ENCODE measurements at places on chromosomes 11 and 22. TPM values are rescaled to one million over a fixed set of nuclear protein-coding genes. Genes with fewer than 3 reads are reported as not detected.

DNA sequence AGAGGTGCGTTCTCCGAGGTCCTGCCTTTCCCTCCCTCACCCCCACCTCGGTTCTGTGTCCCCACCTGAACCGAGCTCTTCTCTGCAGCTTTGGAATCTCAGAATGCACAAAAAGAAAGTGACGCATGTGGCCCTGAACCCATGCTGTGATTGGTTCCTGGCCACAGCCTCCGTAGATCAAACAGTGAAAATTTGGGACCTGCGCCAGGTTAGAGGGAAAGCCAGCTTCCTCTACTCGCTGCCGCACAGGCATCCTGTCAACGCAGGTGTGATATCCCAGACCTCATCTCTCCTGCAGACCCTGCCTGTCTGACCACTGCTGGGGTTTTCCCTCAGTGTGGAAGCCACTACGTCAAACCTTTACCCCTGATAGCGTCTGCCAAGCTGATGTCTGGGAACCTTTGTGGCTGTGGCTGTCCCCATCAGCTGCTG is 13.9 kb downstream of the ACP2 start:
- no peak overlapping the region for H3K27ac ChIP-seq
- DNase-seq = no peak
- peaks cover 22% of the 10 kb centered on the region for H3K36me3 ChIP-seq
- peak overlapping the region; percentile 31 for H3K4me3 ChIP-seq
- H3K27me3 ChIP-seq = no peaks in the 10 kb centered on the region
- H3K4me1 ChIP-seq = peaks cover 11% of the 10 kb centered on the region

DNA sequence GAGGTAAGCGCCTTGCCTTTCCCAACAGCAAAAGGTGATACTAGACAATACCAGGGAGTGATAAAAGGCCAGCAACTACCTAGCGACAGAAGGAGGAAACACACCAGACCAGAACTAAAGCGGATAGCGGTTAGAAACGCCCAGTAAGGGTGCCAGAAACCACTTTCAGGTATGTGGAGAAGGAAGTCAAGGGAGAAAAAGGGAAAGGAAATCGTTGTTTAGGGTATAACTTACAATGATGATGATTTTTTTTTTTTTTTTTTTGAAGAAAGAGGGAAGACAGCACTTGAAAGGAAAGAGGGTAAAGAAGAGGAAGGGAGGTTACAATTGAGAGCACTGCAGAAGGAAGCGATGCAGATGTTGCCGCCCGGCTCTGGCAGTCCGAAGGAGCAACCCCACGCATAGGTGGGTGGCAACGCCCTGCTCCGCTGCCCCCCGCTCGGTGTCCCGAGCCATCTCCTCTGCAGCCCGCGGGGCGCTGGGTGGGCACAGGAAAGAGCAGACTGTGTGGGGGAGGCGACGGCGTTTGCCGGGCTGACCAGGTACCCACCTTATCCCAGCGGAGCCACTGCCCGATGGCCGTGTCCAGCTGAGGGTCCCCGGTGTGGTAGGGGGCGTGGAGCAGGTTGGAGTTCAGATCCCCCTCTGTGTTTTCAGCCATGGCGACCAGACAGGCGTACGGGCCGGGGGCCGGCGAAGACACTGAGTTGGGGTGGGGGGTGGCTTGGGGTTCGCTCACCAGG is 561 bp downstream of the PGM2L1 start:
- DNase-seq = no peak
- H3K36me3 ChIP-seq = peaks cover 4% of the 10 kb centered on the region
- H3K27me3 ChIP-seq = no peaks in the 10 kb centered on the region
- no peaks in the 10 kb centered on the region for H3K4me1 ChIP-seq
- peak overlapping the region; percentile 98 for H3K27ac ChIP-seq

DNA sequence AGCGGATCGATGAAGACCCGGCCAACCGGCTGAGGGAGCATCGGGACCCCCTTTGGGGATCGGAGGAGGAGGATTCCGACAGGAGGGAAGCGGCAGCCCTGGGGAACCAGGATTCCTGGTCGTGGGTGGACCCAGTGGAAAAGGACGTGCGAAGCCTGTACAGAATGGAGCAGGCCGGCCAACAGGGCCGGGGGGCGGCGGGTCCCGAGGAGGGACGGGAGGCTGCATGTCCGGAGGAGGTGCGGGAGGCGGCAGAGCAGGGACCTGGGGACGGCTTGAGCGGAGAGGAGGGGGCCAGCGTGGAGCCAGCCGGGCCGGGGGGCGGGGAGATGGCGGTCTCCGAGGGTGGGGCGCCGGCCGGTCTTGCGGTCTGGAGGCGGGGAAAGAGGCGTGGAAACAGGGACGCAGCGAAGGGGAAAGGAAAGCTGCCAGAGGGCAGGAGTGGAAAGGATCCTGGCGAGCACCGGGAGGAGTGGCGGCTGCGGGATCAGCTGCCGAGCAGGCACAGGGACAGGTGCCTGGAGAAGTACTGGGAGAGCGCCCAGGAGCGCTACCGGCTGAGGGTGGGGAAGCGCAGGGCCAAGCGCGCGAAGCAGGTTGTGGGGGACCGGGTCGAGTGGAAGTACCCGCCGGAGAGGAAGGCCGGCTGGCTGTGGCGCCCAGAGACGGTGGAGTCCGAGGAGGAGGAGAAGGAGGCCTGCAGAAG is at the start of gene ANO5:
ANO5 (plus strand) TSS at position 444 of the 706 bp plus-strand sequence. CDS start 408 bp downstream, outside the sequence.
- peak within 1 kb of the TSS; percentile 96 for H3K4me3 ChIP-seq
- H3K27ac ChIP-seq = peak within 1 kb of the TSS; percentile 63
- H3K27me3 ChIP-seq = peaks cover 24% of the 10 kb centered on the region
- H3K36me3 ChIP-seq = no peaks in the 10 kb centered on the region

GRCh38 chr11:58567889-58568512 is 7.7 kb downstream of the LPXN start:
- H3K27me3 ChIP-seq = no peaks in the 10 kb centered on the region
- H3K4me3 ChIP-seq = no peak overlapping the region
- H3K36me3 ChIP-seq = peaks cover 7% of the 10 kb centered on the region
- no peak for DNase-seq

DNA sequence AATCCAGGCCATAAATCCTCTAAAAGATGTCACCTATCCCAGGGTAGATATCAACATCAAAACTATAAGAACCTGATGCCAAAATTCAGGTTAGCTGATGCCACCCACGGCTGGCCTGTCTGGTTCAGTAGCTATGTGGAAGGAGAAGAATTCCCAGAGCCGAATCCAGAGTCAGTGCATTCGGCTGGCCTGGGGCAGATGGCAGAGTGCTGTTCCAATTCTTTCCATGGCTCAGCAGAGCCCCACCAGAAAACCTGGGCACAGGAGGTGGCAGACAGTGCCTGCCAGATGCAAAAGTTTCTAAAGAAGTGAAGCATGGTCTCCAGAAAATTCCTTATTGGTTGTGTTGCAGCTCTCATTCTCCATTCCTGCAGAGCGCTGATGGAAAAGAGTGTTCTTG is 19.9 kb upstream of the OR8B8 start:
- peaks cover 4% of the 10 kb centered on the region for H3K4me1 ChIP-seq
- H3K27me3 ChIP-seq = peaks cover 42% of the 10 kb centered on the region
- no peak overlapping the region for H3K4me3 ChIP-seq
- no peak for DNase-seq
- H3K36me3 ChIP-seq = no peaks in the 10 kb centered on the region

GRCh38 chr22:41664490-41664889 is 24.2 kb downstream of the SNU13 start:
- H3K4me3 ChIP-seq = no peak overlapping the region
- H3K27me3 ChIP-seq = no peaks in the 10 kb centered on the region
- H3K36me3 ChIP-seq = peaks cover 26% of the 10 kb centered on the region
- peaks cover 9% of the 10 kb centered on the region for H3K4me1 ChIP-seq

GRCh38 chr11:58787903-58788302 is 56.2 kb upstream of the GLYAT start:
- H3K27me3 ChIP-seq = no peaks in the 10 kb centered on the region
- H3K4me1 ChIP-seq = no peaks in the 10 kb centered on the region
- H3K4me3 ChIP-seq = no peak overlapping the region
- H3K27ac ChIP-seq = no peak overlapping the region
- H3K36me3 ChIP-seq = no peaks in the 10 kb centered on the region

Gene HEPN1
- total RNA-seq = not detected

Gene LDLRAD3
- 3.0 TPM for total RNA-seq

Gene DERL3
- 2.6 TPM for total RNA-seq

Gene TM7SF2
- 61.3 TPM for total RNA-seq
